ENCODE measurements at places on chromosomes 11 and 22.

GRCh38 chr11:34490304-34490703 lies 23.3 kb downstream of the ELF5 start:
- no peak for DNase-seq

GRCh38 chr22:49404020-49404419 lies 423.7 kb downstream of the BRD1 start:
- DNase-seq, result no peak

GRCh38 chr22:32781695-32782094 lies 19.8 kb upstream of the TIMP3 start:
- no peak for DNase-seq

DNA sequence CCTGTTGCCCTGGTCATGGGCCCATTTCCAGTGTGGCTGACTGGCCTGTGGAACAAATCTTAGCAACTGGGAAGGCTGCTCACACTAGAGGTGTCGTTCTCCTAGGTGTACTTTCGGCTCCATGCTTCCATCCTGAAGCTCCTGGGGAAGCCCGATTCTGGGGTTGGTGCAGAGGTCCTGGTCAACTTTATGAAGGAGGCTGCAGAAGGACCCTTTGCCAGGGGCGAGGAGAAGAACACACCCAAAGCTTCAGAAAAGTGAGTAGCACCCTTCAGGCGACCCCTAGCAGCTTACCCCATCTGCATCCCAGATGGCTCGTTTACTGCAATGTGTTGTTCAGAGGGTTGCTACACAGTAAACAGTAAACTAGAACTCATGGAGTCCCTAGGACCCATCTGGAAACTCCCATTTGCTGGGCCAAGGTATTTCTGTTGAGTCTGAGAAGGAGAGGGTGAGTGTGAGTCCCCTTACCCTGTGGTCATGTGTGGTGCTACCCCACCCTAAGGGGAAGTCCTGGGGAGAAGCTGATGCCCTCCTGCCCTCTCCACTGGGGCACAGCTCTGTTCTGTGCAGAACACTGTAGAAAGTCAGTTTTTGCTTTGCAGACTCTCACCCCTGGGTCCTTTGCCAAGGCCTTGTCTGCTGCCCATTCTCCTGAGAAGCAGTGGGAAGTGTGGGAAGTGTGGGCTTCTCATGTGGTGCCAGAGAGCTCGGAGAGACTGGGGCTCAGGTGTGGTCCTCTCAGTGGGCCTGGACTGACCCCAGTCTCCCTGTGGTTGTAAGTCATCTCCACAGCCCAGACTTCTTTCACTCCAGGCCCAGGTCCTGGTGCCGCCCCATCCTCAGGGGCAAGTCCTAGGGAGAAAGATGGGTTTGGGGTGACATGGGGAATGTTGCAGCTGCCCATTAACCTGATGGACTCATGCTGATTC lies 85.0 kb downstream of the CABIN1 start:
- no peak for DNase-seq

DNA sequence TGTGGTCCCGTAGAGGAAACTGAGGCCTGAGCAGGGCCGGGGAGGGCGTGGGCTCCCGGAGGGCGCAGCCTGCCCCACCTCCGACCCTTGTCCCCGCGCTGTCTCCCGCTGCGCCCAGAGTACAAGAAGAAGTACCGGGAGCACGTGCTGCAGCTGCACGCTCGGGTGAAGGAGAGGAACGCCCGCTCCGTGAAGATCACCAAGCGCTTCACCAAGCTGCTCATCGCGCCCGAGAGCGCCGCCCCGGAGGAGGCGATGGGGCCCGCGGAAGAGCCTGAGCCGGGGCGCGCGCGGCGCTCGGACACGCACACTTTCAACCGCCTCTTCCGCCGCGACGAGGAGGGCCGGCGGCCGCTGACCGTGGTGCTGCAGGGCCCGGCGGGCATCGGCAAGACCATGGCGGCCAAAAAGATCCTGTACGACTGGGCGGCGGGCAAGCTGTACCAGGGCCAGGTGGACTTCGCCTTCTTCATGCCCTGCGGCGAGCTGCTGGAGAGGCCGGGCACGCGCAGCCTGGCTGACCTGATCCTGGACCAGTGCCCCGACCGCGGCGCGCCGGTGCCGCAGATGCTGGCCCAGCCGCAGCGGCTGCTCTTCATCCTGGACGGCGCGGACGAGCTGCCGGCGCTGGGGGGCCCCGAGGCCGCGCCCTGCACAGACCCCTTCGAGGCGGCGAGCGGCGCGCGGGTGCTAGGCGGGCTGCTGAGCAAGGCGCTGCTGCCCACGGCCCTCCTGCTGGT lies 1.9 kb downstream of the NLRP6 start:
- no peak for DNase-seq

GRCh38 chr11:1735271-1735670 lies 15.1 kb downstream of the IFITM10 start:
- no peak for DNase-seq

- DNase-seq, result no peak
These were observed 109.8 kb downstream of the CD44 start for GRCh38 chr11:35248558-35249323.

GRCh38 chr11:3123305-3123704 lies 41.8 kb downstream of the OSBPL5 start:
- no peak for DNase-seq

GRCh38 chr11:37613031-37613430 lies 1015.0 kb upstream of the RAG2 start:
- DNase-seq, result no peak
